ENCODE measurements at places on chromosomes 16 and 17.

GRCh38 chr17:4946312-4946976 is 1.9 kb downstream of the PFN1 start:
- no peak for DNase-seq

DNA sequence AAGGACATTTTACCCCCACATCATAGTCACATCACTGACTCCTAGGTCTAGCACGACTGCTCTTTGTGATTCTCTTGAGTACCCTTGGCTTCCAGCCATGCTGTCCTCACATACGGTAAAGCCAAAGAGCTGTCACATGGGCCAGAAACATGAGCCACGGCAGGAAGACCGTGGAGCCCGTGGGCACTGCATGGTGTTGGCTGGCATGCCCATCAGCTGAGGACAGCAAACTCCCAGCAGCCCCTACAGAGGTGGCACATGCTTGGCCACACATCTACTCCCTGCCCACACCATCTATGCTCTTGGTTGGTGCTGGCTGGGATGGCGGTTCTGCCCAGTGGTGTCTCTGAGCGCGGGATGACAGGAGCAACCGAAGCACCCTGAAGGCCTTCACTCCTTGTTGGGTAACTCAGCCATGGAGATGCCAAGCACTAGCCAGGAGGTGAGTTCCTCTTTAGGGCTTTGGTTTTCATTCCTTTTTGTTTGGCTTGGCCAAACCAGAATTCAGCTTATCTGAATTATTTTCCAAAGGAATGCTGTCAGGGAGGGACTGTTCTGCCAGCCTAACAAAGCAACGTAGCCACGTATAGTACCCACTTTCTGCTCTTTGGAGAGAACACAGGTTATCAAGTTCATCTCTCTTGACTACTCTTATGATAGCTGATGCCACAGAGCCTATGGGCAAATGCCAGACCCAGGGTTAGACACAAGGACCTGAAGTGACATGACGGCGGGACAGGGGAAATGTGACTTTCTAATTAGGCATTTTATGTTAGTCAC is 10.0 kb downstream of the TNFAIP1 start:
- no peak for DNase-seq

- DNase-seq, result no peak
Observed at GRCh38 chr16:85010446-85010930, 847 bp downstream of the ZDHHC7 start.

DNA sequence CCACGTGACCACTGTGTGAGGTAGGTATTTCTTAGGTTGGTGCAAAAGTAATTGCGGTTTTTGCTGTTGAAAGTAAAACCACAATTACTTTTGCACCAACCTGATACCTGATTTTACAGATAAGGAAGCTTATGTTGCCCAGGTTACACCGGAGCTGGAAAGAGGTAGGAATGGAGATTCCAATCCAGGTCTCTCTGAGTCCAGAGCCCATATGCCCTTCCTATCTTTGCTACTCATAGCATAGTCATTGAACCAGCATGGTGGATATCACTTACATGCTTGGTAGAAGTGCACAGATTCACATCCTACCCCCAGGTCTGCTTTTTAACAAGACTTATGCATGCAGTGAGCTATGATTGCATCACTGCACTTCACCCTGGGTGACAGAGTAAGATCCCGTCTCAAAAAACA is 61.8 kb downstream of the ARSG start:
- DNase-seq, result no peak

DNA sequence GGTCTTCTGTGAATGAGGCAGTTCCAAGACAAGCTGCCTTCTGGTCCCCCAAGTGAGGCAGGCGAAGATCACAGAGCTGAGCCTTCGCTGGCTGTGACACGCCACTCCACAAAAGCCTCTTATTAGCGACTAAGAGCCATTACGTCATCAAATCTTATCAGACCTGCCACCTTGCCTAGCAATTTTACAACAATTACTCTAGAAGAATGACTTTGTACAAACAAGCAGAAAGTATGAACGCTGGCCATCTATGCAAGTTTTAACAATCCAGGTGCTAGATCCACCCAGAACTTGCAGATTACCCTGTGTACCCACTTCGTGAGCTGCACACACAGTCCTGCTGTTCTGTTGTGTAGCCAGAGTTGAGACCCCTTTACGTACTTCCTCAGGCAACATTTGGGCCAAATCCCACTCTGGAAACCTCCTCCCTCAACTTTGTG is 3.8 kb upstream of the ICAM2 start:
- no peak for DNase-seq

- no peak for DNase-seq
Observed at GRCh38 chr17:63476459-63476853, 405 bp upstream of the ACE start.

GRCh38 chr17:16916557-16916920 is 55.4 kb downstream of the TNFRSF13B start:
- no peak for DNase-seq

GRCh38 chr16:68520649-68521086 is 18.4 kb upstream of the ZFP90 start:
- no peak for DNase-seq

DNA sequence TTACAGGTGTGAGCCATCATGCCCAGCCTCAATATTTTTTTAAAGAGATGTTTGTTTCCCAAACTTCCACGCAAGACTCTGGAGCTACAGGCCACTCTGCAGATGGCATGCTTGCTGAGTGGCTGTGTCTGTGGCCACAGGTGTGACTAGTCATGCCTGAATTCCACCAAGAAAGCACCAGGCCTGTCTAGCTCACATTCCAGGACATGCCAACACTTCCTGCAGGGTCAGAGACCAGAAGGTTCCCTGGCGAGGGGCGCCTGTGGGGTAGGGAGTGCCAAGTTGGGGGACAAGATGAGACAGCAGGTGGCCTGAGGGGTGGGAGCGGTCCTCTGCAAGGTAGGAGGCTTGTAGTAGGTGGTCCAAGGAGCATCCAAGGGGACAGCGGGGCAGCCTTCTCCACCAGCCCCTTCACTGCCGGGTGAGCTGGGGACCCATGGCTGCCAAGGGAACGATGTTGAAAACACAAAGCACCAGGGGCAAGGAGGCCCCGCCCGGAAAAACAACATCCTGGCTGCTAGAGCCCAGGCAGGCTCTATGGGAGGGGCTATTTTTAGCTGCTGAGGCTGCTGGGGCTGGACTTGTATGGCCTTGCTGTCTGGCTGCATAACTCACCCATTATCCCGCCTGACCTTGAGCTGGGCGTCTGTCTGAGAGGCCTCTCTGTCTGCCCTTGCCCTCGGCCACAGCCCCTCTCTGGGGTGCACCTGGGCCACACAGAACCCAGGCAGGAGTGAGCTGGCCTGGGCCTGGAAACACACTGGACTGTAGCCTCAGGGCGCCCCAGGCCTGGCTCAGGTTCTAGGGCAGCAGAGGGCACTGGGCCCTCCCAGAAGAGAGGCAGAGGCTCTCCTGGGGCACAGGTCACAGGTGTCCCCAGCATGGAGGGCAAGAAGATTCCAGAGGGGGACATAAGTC is 5.7 kb downstream of the TRIM47 start:
- DNase-seq, result no peak

DNA sequence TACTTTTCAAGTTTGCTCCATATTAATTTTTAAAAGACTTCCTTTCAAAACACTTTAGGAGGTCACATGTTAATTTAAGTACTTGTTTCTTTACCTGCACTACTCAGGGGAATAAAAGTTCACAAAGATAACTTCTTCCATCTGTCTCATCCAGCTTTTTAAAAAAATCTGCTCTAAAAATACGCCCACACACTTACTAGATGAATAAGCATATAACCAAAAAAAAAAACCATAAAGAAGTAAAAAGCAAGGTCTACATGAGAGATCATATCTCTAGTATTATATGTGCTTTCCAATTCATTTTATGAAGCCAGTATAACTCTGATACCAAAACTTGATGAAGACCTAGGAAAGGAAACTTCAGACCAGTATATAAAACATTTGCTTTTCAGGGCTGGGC is 17.2 kb downstream of the SKAP1 start:
- DNase-seq, result no peak

DNA sequence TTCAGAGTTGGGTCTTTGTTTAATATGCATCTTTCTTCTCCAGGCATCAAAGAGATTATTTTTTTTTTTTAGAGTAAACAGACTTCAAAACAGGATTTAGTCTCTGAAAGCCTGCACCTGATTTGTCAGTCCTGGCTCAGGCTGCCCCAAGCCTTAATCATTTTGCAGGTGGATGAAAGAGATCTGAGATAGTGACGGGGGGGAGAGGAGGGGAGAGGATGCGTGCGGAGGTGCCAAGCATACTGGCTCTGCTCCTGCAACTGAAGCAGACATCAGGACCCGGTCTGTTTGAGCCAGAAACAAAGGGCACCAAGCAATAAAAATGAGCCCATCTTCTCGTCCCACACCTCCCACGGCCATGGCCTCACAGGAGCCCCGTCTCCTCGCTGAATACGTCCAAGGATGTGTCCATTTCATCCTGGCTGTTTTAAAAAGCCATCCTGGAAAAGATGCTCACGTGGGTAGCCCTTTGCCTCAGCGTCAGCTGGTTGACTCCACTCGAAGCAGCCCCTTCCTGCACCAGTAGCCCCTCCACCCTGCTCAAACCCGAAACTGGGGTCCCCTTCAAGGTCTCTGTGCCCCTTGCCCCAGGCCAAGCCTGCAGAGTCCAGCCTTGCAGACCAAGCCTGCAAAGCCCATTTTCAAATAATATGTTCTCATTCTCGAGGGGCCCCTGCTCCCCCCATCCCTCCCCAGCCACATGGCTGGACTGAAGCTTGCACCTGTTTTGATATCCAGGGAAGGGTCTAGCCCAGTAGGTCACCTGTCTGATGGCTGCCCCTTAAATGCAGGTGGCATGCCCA is 84.8 kb upstream of the TNRC6C start:
- no peak for DNase-seq

DNA sequence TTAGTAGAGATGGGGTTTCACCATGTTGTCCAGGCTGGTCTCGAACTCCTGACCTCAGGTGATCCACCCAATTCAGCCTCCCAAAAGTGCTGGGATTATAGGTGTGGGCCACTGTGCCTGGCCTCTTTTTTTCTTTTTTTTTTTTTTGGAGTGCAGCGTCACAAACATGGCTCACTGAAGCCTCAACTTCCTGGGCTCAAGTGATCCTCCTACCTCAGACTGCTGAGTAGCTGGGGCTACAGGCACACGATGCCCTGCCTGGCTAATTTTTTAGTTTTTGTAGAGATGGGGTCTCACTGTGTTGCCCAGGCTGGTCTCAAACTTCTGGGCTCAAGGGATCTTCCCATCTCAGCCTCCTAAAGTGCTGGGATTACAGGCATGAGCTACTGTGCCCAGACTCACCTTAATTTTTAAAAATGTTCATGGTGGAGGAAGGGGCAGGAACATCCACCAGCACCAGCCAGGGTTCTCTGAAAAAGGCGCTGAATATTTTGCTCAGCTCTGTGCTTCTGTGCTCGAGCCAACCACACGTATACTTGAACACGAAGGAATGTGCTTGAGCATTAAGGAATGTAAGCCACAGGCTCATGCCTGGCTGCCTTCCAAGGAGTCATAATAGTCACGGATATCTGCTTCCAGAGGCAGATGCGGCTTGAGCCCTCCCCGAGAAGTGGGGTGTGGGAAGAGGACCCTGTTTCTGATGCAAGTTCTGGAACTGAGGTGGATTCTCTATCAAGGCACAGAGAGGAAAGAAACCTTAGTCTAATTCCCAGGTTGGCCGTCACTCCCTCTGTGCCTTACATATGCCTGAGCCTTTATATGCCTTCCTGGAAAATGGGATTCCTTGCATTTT is 65.5 kb upstream of the CREBBP start:
- peak; percentile 97 for DNase-seq

DNA sequence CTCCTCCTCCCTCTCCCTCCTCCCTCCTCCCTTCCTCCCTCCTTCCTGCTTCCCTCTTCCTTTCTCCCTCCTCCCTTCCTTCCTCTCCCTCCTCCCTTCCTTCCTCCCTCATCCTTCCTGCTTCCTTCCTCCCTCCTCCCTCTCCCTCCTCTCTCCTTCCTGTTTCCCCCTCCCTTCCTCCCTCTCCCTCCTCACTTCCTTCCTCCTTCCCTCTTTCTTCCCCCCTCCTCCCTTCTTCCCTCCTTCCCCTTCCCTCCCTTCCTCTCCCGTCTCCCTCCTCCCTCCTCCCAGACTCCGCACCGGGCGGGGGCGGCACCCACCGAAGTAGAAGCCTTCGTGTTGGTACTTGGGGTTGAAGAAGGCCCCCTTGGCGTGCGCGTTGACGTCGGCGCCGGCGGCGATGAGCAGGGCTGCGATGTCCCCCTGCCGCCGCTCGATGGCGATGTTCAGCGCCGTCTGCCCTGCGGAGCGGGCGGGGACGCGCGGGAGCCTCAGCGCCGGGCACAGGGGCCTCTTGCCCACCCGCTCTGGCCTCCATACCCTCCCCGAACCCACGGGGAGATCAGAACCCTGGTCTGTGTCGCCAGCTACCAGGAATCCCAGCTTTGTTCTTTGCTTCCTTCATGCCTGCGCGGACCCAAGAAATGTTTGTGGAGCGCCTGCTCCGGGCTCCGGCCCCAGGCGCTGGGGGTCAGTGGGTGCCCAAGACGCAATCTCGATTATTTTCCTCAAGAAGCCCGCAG is 22.2 kb downstream of the TRPV3 start:
- peak; percentile 15 for DNase-seq

DNA sequence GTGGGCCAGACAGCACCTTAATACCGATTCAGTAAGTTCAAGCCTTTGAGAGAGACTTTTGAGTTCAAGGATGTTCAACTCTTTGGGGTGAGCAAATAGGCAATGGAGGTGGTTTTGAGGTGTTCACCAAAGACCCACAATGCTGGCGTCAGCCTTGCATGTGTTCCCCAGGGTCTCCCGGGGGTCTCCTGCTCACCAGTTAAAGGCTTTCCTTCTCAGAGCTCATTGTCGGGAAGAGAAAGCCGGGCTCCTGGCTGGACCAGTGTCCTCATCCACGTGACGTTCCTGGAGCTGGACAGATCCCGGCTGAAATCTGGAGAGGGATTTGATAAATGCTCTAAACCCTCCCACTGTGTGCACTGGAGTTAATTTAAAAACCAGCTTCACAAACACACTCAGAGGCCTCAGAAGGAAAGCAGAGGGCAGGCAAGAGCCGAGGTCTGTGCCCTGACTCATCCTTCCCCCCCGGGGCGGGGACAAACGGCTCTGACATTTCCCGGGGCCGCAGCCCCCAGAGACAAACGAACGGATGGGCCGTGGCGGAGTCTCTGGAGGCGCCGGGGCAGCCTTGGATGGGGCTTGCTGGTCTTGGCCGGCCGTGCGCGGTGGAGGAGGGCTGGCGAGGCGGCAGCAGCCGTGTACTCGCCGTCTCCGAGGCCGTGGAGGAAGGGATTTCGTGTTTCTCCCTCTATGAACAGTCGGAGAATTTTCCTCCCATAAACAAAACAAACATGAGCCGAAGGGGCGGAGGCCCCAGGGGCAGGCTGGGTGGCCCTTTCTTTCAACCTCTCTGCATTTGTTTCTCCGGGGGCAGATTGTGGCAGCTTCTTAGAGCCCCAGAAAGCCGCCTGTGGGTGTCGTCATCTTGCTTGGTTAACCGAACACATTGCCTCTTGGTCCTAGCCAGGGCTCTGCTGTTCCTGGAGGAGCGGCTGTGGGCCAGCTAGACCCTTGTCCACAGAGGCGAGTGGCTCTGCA is 94.2 kb downstream of the NTN1 start:
- peak; percentile 14 for DNase-seq

- no peak for DNase-seq
Observed at GRCh38 chr16:27498031-27498825, 51.5 kb downstream of the GTF3C1 start.

GRCh38 chr16:86020971-86021370 is 122.0 kb downstream of the IRF8 start:
- DNase-seq, result no peak

- DNase-seq, result no peak
Observed at GRCh38 chr16:20704281-20704680, 6.8 kb upstream of the ACSM1 start.

- no peak for DNase-seq
Observed at GRCh38 chr16:46857368-46857945, 26.5 kb upstream of the C16orf87 start.

- no peak for DNase-seq
Observed at GRCh38 chr16:31201582-31202413, 762 bp downstream of the PYCARD start.

All from non-pigmented ciliary epithelial cell (primary cell).